Spinal cord (tissue), 10 donors: ENCODE measurements at places on chromosomes 5 and 9.

DNA sequence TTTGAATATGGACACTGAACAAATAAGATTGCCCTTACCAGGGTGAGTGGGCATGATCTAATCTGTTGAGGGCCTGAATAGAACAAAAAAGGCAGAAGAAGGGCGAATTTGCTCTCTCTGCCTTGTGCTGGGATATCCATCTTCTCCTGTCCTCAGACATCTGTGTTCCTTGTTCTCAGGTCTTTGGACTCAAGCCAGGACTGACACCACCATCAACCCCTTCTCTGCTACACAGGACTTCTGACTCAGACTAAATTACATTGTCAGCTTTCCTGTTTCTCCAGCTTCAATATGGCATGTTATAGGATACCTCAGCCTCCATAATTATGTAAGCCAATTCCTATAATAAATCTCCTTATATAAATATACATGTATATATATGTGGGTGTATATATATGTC is 40.8 kb upstream of the SLCO6A1 start:
- DNase-seq = no peak
- no peak overlapping the region for H3K27ac ChIP-seq
- H3K4me3 ChIP-seq = no peak overlapping the region

GRCh38 chr5:177405805-177406204 is 3.6 kb downstream of the F12 start:
- H3K4me1 ChIP-seq = peaks cover 39% of the 10 kb centered on the region
- no peak overlapping the region for H3K4me3 ChIP-seq
- no peaks in the 10 kb centered on the region for H3K36me3 ChIP-seq
- no peak for DNase-seq
- no peak overlapping the region for H3K27ac ChIP-seq

DNA sequence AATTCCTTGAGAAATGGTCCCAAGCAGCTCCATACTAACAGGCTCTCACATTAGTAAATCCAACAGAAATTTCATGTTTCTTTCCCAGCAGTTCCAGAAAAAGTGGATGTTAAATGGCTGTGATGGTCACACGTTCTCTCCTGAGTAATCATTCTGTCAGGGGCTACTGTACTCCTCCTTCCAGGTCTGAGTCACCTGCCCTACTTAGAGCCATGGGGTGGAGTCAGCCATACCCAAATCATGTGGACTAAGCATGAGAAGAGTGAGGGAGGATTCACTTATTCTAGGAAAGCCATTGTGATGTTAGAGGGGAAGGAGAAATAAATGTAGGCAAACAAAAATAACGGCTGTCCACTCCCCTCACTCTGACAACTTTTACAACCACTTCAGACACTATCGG is 547.2 kb downstream of the CSNK1G3 start:
- peaks cover 4% of the 10 kb centered on the region for H3K4me1 ChIP-seq
- no peak for DNase-seq
- no peak overlapping the region for H3K27ac ChIP-seq
- no peaks in the 10 kb centered on the region for H3K36me3 ChIP-seq

GRCh38 chr9:116468369-116468768 is 218.7 kb upstream of the TRIM32 start:
- no peak overlapping the region for H3K4me3 ChIP-seq
- no peak overlapping the region for H3K27ac ChIP-seq
- no peaks in the 10 kb centered on the region for H3K27me3 ChIP-seq
- no peaks in the 10 kb centered on the region for H3K36me3 ChIP-seq

DNA sequence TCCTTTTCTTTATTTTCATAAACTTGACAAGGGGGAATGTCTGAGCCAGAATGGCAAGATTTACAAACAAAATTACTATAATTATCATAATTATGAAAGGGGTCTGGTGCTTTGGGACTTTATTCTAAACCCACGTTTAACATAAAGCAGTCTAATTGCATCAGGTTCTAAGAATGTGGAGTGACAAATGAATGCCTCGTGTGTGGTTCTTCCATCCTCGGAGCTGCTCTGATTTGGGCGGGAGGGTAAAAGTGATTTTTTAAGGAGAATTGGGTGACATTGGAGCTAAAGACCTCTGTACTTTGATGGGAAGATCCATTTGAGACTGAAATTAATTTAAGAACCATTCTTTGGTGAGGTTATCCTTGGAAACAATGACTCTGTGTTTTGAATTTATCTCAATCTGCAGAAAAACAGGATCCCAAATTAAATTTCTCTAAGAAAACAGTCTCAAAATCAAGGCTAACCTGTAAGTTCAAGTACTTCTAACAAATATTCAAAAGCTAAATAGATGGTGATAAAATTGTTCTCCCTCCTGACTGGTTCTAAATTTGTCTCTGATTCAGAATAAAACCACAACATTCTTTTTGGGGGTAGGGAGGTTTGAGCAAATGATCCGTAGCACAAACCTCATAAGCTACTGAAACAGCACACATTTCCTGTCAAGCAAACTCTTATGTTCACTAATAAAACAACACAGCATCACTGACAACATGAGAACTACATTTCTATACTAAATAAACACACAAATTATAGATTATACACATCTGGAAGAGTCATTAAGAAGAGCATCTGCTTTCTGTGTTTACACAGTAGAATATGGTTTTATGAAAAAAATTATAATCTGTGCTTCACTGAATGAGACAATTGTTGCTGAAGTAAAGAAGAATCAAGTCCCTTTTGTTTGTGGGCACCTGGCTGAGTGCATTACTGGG is 85.5 kb downstream of the DCP2 start:
- H3K27ac ChIP-seq = no peak overlapping the region
- no peak for DNase-seq
- H3K36me3 ChIP-seq = peaks cover 8% of the 10 kb centered on the region
- H3K27me3 ChIP-seq = no peaks in the 10 kb centered on the region

GRCh38 chr9:128081056-128081455 is 13.0 kb downstream of the SLC25A25 start:
- H3K4me3 ChIP-seq = no peak overlapping the region
- no peaks in the 10 kb centered on the region for H3K36me3 ChIP-seq
- no peaks in the 10 kb centered on the region for H3K27me3 ChIP-seq
- peaks cover 4% of the 10 kb centered on the region for H3K4me1 ChIP-seq

DNA sequence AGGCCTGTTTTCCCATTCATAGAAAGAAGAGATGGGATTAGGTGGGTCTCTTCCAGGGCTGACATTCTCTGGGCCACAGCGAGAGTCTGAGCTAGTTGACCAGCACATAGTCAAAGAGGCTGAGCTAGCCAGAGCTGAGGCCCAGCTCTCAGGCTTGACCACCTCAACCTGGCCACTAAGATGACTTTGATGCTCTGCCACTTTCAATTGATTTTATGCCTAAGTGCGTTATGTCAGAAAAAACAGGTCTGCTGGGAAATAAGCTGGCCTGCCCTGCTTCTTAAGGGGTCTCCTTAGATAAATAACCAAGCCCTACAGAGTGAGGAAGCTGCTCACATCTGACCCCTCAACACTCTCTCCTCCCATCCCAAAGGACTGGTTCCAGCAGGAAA is 20.0 kb upstream of the RAB14 start:
- H3K4me3 ChIP-seq = no peak overlapping the region
- no peaks in the 10 kb centered on the region for H3K27me3 ChIP-seq
- no peaks in the 10 kb centered on the region for H3K36me3 ChIP-seq
- DNase-seq = no peak
- peaks cover 5% of the 10 kb centered on the region for H3K4me1 ChIP-seq

- H3K27ac ChIP-seq = no peak overlapping the region
- peaks cover 14% of the 10 kb centered on the region for H3K4me1 ChIP-seq
- no peak for DNase-seq
- no peaks in the 10 kb centered on the region for H3K27me3 ChIP-seq
Measured at GRCh38 chr9:131432050-131432449, 38.2 kb downstream of the PRRC2B start.

DNA sequence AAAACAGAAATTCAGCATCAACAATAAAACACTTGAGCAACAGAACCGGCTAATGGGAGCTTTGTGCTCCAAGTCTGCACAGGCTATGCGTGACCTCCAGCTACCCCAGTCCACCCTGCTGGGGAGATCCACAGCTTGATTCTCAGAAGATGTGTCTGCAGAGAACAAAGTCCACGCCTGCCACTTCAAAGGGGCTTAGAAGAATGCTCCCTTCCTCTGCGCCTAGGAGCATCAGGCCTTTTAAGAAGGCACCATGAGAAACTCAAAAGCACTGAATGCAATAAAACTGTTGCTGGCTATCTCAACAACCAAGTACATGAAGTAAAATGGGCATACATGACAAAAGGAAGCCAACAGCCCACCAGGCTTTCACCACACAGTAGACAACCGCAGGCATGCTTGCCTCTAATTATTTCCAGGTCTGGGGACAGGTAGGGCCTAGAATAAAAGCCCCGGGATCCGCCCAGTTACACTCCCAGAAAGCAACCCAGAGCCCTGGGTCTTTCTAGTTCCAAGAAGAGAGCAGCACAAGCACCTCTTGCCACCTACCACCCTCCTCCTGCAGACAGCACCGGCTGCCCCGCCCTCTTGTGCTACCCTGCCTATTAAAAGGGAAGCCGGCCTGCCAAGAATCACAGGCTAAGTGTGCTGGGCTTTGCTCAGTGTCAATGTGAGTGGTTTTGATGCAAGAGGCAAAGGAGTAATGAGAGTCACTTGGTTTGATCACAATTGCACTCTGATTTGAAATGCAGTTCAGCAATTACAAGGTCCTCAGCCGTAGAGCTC is 123.2 kb downstream of the SPOCK1 start:
- H3K27ac ChIP-seq = no peak overlapping the region
- no peaks in the 10 kb centered on the region for H3K27me3 ChIP-seq
- H3K4me3 ChIP-seq = no peak overlapping the region

DNA sequence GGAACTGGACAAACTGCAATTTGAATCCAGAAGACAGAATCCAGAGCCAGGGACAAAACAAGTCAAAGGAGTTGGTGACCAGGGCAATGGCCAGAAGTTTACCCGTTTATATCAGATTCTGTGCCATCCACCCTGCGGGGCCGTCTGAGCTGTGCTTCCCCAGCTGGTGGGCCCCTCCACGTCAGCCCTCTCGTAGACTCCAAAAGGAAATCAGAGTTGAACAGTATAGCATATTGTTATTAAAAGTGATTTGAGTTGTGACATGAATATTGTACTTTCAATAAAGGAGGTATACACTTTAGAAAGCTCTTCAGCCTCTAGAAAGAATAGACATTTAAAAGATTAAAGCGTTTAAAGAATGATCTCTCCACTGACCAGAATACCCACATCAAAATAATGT is 102.4 kb downstream of the NFIB start:
- peaks cover 7% of the 10 kb centered on the region for H3K4me1 ChIP-seq
- no peak for DNase-seq
- no peaks in the 10 kb centered on the region for H3K27me3 ChIP-seq
- H3K36me3 ChIP-seq = no peaks in the 10 kb centered on the region

GRCh38 chr9:115379719-115380118 is 261.8 kb upstream of the TNC start:
- H3K4me3 ChIP-seq = no peak overlapping the region
- DNase-seq = no peak
- H3K27me3 ChIP-seq = no peaks in the 10 kb centered on the region
- no peaks in the 10 kb centered on the region for H3K4me1 ChIP-seq
- H3K27ac ChIP-seq = no peak overlapping the region
- no peaks in the 10 kb centered on the region for H3K36me3 ChIP-seq

DNA sequence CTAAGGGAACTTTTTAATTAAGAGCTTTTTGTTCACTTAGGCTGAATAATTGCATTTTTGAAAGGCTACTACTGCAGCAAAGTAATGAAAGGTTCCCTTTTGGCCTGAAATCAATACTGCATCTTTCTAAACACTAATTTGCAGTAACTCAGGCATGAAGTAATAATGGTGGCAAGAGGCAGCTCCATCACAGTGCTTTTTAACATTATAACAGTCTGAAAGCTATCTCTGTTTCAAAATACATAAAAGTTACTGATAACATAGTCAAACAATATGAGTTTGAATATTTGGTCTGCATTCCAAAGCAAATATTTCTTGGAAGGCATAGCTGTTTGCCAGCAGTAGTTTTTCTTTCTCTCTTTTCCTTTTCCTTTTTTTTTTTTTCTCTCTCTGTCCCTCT is 113.4 kb downstream of the FBN2 start:
- no peaks in the 10 kb centered on the region for H3K36me3 ChIP-seq
- DNase-seq = no peak
- H3K4me3 ChIP-seq = no peak overlapping the region
- no peaks in the 10 kb centered on the region for H3K4me1 ChIP-seq
- no peak overlapping the region for H3K27ac ChIP-seq

GRCh38 chr5:111930449-111930848 is 173.5 kb upstream of the NREP start:
- no peaks in the 10 kb centered on the region for H3K4me1 ChIP-seq
- no peak for DNase-seq
- no peak overlapping the region for H3K27ac ChIP-seq
- H3K36me3 ChIP-seq = no peaks in the 10 kb centered on the region
- H3K4me3 ChIP-seq = no peak overlapping the region

DNA sequence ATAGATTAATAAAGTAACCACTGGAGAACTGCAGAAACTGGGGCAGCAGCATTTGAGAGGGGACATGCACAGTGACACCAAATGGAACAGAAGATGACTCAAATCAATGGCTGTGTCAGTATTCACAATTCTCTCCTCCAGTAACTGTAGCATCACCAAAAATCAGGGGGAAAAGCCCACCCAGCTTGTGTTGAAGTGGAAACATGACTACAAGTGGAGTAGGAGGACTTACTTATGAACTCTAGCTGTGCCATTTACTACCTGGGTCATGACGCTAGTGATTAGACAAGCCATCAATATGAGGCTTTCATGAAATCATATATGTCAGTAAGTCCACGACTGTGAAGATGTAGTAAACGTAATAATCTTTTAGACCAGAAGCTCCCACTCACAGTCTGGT is 199.8 kb upstream of the PTGER4 start:
- H3K27ac ChIP-seq = no peak overlapping the region
- no peaks in the 10 kb centered on the region for H3K4me1 ChIP-seq
- H3K36me3 ChIP-seq = no peaks in the 10 kb centered on the region
- H3K27me3 ChIP-seq = no peaks in the 10 kb centered on the region
- no peak for DNase-seq
- no peak overlapping the region for H3K4me3 ChIP-seq

- H3K4me1 ChIP-seq = peaks cover 14% of the 10 kb centered on the region
- peak; percentile 93 for DNase-seq
- H3K27me3 ChIP-seq = no peaks in the 10 kb centered on the region
Measured at GRCh38 chr9:130053504-130054324, at the start of gene GPR107. Gene GPR107 (plus strand): TSS chr9:130053906. CDS start chr9:130053933, 27 bp downstream.

- H3K27me3 ChIP-seq = no peaks in the 10 kb centered on the region
- no peak overlapping the region for H3K27ac ChIP-seq
- no peaks in the 10 kb centered on the region for H3K4me1 ChIP-seq
- no peak overlapping the region for H3K4me3 ChIP-seq
- no peaks in the 10 kb centered on the region for H3K36me3 ChIP-seq
Measured at GRCh38 chr5:39760385-39761198, 335.8 kb upstream of the DAB2 start.

DNA sequence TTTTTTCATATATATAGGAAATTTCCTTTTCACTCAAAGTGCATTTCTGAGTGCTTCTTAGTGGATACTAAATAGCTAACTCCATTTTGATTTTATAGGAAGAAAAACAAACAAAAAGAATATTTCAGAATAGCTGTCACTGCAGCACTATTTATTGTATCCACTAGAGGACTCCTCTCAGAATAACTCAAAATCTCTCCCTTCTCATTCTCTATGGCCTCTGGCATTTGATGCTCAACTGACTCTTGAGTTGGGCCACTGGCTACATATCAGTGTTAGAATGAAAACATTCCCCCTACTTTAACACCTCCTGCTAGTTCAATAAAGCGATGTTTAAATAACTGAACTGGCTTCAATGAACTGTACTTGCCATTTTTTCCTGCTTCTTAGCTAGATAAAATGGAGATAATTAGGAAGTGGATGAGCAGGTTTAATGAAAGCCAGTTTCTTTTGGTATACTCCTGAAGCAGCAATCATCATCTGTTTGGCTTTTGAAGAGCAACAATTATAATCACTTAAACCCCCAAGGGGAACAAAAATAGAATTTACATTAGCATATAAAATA is 16.6 kb upstream of the ELAVL2 start:
- H3K4me1 ChIP-seq = no peaks in the 10 kb centered on the region
- no peaks in the 10 kb centered on the region for H3K36me3 ChIP-seq
- no peak for DNase-seq
- H3K27me3 ChIP-seq = no peaks in the 10 kb centered on the region
